ENCODE measurements at places on chromosomes 11 and 22. TPM values are rescaled to one million over a fixed set of nuclear protein-coding genes. Genes with fewer than 3 reads are reported as not detected.

GRCh38 chr11:6402561-6402981, 12.3 kb downstream of the SMPD1 start:
- H3K27me3 ChIP-seq, result no peaks in the 10 kb centered on the region
- peaks cover 6% of the 10 kb centered on the region for H3K36me3 ChIP-seq
- no peaks in the 10 kb centered on the region for H3K4me1 ChIP-seq
- H3K27ac ChIP-seq, result no peak overlapping the region
- no peak overlapping the region for H3K4me3 ChIP-seq

- no peak overlapping the region for H3K4me3 ChIP-seq
- no peak overlapping the region for H3K27ac ChIP-seq
- H3K27me3 ChIP-seq, result peaks cover 5% of the 10 kb centered on the region
These were observed 228.1 kb downstream of the BUD13 start for GRCh38 chr11:116544721-116545120.

DNA sequence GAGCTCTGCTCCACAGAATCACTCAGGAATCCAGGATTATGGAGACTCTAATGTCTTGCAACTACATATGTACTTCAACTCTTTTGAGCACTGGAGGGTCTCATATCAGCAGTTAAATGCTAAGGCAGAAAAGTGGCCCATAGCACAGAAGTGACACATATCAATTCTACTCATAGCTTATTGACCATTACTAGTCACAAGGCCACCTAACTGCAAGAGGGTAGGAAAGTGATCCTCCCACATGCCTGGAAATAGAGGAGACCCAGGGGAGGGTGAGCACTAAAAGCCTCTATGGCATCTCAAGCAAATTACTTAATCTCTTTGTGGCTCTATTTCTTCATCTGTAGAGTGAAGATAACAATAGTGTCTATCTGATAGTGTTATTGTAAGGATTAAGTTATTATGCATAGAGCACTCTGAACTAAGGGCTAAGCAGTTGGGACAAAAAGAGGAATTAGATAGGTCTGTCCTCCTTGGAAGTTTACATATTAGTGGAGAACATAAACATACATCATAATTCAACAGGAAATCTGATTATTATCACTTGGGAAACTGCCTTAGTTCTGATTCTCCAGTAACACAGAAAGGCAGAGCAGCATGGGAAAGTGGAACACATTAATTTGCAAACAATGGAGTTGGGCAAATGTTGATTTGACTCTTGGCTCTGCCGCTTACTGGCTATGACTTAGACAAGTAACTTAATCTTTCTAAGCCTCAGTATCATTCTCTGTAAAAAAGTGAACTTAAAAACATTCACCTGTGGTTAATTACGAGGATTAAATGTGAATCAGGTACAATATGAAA, 25.1 kb upstream of the USP47 start:
- H3K27me3 ChIP-seq, result peaks cover 6% of the 10 kb centered on the region
- no peak overlapping the region for H3K4me3 ChIP-seq
- H3K4me1 ChIP-seq, result no peaks in the 10 kb centered on the region
- no peaks in the 10 kb centered on the region for H3K36me3 ChIP-seq
- DNase-seq, result peak; percentile 75
- no peak overlapping the region for H3K27ac ChIP-seq

SUSD2 gene
- 0.27 TPM for total RNA-seq

- H3K4me3 ChIP-seq, result no peak overlapping the region
- no peak for DNase-seq
- no peaks in the 10 kb centered on the region for H3K36me3 ChIP-seq
- no peak overlapping the region for H3K27ac ChIP-seq
These were observed 1176.4 kb downstream of the BRD1 start for GRCh38 chr22:48651036-48651890.

- no peak overlapping the region for H3K27ac ChIP-seq
- H3K4me1 ChIP-seq, result peaks cover 27% of the 10 kb centered on the region
- H3K4me3 ChIP-seq, result no peak overlapping the region
- no peaks in the 10 kb centered on the region for H3K27me3 ChIP-seq
- DNase-seq, result no peak
These were observed 154.8 kb downstream of the UVRAG start for GRCh38 chr11:75969626-75970308.

GRCh38 chr11:59550842-59551658, 39.7 kb downstream of the OR4D9 start:
- peaks cover 21% of the 10 kb centered on the region for H3K4me1 ChIP-seq
- H3K36me3 ChIP-seq, result no peaks in the 10 kb centered on the region
- no peaks in the 10 kb centered on the region for H3K27me3 ChIP-seq
- peak overlapping the region; percentile 88 for H3K27ac ChIP-seq

DNA sequence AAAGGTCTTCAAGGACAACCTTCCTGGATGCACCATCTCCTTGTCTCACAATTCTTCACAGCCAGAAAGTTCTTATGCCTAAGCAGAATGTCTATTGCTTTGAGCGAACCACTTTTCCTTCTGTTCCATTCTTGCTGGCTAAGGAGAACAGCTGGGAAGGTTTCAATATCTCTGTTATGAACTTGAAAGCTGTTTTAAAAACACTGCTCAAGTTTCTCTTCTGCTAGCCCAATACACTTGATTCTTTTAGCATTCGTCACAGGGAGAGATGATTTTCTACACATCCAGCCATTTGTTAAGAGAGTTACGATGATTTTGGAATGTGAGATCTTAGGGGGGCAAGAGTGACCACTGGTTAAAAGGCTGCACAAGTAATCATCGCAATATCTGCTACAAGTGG, 249.3 kb downstream of the KIRREL3 start:
- no peak overlapping the region for H3K27ac ChIP-seq
- no peaks in the 10 kb centered on the region for H3K4me1 ChIP-seq
- no peaks in the 10 kb centered on the region for H3K36me3 ChIP-seq
- H3K27me3 ChIP-seq, result no peaks in the 10 kb centered on the region
- DNase-seq, result no peak

MYRF gene
- 1.8 TPM for total RNA-seq

DNA sequence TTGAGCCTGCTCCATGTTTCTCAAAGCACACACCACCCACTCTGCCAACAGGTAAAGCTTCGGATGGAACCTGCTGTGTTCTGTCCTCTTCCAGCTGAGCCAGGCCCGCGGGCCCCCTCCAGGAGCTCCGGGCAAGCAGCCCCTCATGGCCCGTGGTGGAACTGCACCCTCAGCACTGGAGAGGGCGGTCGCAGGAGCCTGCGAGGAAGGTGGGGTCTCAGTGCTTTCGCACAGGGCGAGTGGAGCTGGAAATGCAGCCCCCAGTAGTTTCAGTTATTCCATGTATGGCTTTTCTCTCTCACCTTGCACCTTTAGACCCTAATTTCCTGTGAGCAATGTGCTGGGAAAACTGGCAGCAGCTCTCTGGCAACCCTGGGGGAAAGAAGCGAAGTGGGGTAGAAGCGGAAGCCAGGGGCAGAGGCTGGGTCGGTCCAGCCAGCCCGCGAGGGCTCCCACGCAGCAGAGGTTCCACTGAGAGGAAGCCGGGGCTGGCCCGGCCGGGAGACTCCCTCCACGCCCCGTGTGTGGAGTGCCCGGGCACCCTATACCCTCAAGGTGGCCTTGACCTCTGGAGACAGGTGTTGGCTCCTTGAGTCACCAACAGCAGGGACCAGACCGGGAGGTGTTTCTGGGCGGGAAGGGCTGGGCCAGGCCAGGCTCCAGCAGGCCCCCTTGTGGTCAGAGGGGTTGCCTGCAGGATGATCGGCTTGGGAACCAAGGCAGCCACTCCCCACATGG, 119.9 kb upstream of the TMEM45B start:
- no peaks in the 10 kb centered on the region for H3K27me3 ChIP-seq
- peaks cover 8% of the 10 kb centered on the region for H3K4me1 ChIP-seq
- H3K36me3 ChIP-seq, result no peaks in the 10 kb centered on the region
- H3K4me3 ChIP-seq, result no peak overlapping the region
- H3K27ac ChIP-seq, result no peak overlapping the region
- peak; percentile 28 for DNase-seq

DNA sequence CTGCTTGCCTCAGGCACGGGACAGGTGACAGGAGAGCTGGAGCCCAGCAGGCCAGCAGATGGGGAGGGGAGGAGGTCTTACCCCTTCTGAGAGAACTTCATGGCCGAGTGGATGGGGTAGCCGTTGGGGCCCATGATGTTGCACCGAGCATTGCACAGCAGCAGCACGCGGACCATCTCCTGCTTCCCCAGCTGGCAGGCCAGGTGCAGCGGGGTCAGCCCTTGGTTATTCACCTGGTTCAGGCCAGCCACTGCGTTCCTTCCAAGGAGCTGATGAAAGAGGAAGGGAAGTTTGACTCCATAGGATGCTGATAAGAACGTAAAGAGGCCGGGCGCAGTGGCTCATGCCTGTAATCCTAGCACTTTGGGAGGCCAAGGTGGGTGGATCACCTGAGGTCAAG, 29.4 kb upstream of the BAIAP2L2 start:
- H3K4me3 ChIP-seq, result no peak overlapping the region
- peaks cover 11% of the 10 kb centered on the region for H3K4me1 ChIP-seq
- no peaks in the 10 kb centered on the region for H3K36me3 ChIP-seq
- H3K27ac ChIP-seq, result no peak overlapping the region

CHST1 gene
- 71.2 TPM for total RNA-seq

LDLRAD3 gene
- 25.1 TPM for total RNA-seq

- H3K4me3 ChIP-seq, result no peak overlapping the region
- no peaks in the 10 kb centered on the region for H3K27me3 ChIP-seq
- no peak overlapping the region for H3K27ac ChIP-seq
These were observed 652.5 kb downstream of the NTM start for GRCh38 chr11:132022733-132023478.

CDHR5 gene
- not detected for total RNA-seq

SLC22A8 gene
- total RNA-seq, result not detected

Data from endothelial cell of umbilical vein (primary cell).